ENCODE measurements at places on chromosomes 13 and 19.

DNA sequence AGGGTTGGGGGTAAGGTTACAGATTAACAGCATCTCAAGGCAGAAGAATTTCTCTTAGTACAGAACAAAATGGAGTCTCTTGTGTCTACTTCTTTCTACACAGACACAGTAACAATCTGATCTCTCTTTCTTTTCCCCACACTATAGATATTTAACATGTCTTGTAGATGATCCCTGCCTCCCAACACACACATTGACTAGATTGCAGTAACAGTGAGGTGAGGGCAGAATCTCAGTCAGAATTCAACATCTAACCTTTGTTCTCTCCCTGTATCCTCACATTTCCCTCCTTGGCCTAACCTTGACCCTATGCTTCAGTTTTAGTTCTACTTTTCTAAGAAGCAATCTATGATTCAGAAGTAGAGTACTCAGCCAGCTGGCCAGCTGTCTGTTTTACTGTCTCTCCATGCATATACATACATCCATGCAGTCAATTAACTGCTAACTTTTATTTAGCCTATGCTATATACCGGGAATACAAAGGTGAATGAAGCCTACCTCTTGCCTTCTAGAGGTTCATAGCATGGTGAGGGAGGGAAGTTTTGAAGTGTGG, 18.1 kb downstream of the DNAJC15 start:
- no peak for DNase-seq

DNA sequence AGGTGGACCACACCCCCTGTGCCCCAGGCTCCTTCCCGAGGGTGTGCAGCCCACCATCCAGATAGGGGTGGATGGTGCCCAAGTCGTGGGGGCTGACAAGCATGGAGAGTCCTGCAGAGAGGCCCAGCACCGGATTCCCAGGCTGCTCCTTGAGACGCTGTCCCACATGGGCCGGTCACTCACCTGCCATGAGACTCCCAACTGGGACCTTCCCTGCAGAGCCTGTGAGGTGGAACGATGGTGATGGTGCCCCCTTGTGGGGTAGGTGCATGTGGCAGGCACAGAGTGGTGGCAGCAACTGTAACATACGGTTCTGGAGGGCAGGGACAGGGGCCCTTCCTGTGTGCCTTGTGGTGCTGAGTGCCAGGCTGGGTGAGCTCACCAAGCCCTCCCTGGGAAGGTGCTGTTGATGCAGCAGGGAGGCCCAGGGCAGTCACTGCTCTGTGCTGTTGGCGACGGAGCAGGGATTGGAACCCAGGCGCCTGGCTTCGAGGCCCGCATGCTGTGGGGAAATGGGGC, 33.1 kb downstream of the PPP1R37 start:
- peak; percentile 69 for DNase-seq

- no peak for DNase-seq
Measured at GRCh38 chr13:44307844-44308243, 65.8 kb upstream of the SERP2 start.

DNA sequence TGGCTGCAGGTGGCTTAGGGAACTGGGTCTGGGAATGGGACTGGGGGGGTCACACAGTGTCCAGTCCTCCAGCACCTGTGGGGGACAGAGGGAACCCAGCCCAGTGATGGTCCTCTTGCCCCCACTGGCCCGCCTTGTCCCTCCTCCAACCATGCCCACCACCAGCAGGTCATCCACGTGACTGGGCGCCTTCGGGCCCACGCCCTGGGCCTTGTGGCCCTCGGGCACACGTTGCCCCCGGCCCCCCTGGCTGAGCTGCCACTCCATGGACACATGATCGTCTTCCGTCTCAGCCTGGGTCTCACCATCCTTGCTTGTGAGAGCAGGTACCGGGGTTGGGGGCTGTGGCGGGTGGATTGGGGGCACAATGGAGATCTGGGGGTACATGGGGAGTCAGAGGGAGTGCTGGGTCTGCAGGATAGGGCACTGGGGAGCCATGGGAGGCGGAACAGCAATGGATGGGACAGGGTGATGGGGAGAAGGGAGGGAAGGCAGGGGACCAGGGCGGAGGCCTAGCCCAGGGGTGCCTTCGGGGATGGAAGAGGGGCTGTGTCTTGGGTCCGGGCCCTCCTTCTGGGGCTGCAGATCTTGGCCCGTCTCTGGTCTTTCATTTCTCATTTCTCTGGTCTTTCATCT, 9.1 kb downstream of the TMEM160 start:
- no peak for DNase-seq

DNA sequence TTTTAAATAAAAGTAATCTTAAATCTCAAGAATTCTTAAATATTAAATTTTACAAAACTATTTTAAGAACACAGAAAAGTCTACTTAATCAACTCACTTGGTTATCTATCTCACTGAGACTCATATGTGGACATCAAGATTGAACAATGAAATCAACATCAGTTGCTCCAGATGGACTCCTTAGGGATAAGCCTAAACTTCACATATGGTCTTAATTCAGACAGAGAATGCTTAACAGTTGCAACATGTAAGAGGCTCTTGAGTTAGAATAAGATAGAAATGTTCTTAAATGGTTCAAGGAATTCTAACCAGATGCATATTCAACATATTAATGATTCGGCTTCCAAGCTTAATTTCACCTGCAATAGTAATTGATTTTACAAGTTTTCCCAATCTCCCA, 1730.9 kb downstream of the PCDH9 start:
- DNase-seq, result no peak

DNA sequence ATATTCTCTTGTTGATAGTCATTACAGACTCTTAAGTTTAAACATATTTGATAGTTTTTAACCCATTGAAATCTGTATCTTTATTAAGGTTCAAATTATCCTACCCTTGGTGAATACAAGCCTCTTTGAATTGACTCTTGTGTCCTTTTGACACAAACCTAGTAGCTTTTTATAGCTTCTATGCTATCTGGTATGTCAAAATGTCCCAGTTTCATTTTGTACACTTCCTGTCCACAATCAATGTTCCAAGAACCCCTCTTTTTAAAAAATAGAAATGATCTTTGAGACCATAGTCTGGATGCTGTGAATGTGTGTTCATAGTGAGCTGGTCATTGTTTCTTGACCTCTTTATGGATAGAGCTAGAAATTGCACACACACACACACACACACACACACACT, 39.2 kb upstream of the FGF14 start:
- DNase-seq, result no peak

DNA sequence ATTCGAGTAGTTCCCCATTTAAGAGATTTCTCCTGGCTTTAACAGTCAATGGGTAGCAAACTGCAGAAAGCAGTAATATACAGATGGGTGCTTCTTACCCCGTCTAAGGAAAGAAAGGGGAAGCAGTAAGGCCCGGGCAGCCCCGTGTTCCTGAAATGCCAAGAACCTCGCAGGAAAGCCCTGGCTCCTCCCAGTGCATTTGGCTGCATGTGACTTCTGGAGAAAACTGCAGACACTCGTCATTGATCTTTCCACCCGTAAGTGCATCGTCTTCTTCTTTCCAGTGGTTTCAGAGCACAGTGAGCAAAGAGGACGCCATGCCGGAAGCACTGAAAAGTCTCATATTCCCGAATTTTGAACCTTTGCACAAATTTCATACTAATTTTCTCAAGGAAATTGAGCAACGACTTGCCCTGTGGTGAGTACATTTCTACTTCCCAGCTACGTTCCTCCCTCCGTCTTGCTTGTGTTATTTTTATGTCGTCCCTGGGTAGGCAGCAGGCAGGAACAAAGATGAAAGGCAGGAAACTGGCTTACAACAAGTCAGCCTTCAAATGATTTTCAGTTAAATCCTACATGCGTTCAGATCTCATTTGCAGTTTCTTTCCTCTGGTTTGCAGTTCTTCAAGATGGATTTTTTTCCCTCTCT, 165.2 kb downstream of the STK24 start:
- DNase-seq, result no peak

GRCh38 chr19:58033741-58034476, at the start of gene ZSCAN1:
TSS of gene ZSCAN1 (plus strand) at chr19:58034025. CDS start at chr19:58037837, 3,812 bp downstream.
- peak; percentile 54 for DNase-seq

DNA sequence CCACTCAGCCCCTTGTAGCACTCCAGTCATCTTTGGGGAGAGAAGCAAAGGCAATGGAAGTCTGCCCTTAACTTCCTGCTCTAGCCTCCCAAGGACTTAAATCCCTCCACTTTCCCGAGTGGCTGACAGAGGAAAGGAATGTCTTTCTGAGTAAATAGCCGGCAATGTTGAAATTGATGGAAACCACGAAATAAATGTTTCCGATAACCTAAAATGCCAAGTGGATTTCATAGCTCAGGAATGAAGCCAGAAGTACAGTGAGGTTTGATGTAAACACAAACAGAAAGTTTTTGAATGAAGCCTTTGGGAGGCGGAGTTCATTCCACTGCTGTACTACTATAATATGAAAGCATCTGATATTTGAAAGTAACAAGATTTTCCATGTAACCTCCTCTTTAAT, 14.0 kb upstream of the TBC1D4 start:
- DNase-seq, result no peak

GRCh38 chr19:2454962-2455850, 1.6 kb downstream of the LMNB2 start:
- no peak for DNase-seq

DNA sequence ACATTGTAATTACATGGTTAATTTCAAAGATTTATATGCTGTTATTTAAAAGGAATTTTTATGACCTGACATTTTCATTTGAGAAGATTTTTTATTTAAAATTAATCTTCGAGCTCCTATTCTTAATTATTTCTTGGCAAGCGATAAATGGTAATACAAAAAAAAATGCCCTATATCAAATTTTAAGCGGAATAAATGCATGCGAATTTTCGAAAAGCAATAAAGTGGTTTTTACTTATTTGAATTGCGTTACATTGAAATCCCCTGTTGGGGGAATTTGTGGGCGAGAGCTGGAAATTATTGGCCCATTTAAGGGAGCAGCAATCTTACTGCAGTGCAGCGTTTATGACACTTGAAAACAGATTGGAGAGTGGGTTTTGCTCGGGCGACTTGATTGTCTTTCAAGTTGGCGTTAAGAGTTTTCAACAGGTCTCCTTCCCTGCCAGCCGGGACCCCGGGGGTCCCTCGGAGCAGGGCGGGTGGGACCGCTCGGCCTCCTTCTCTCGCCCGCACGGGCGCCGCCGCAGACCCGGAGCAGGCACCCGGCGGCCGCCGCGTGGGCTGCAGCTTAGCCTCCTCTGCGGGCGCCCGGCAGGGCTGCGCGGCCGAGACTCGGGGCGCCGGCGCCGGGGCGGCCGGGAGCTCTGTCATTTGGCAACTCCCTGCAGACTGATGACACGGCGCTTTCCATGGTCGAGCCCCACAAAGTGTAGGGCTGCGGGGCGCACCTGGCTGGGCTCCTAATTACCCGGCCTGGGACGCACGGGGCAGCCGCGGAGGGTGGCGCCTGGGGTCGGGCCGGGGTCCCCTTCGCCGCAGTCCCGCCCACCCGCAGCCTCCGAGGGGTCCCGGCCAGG, 255.1 kb upstream of the SOX21 start:
- DNase-seq, result peak; percentile 20

DNA sequence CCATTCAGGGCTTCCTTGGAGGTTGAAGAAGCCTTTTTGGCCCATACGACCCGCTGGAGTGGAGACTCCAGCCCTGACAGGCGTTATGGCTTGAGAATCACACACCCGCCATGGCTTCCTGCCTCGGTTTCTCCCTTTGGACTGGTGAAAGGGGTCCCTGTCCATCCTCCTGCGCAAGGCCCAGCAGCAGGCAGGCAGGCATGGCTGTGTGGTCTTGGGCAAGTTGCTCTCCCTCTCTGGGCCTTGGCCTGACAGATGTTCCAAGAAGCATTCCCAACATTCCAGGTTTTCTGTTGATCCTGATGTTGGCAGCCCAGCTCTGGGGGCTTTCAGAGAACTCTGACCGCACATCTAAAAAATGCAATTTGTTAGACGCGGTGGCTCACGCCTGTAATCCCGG, 8.1 kb downstream of the PTPRS start:
- DNase-seq, result no peak

- DNase-seq, result no peak
Measured at GRCh38 chr19:34645551-34645950, 31.4 kb downstream of the SCGB2B2 start.

GRCh38 chr13:70967564-70967963, 859.3 kb upstream of the KLHL1 start:
- DNase-seq, result no peak

DNA sequence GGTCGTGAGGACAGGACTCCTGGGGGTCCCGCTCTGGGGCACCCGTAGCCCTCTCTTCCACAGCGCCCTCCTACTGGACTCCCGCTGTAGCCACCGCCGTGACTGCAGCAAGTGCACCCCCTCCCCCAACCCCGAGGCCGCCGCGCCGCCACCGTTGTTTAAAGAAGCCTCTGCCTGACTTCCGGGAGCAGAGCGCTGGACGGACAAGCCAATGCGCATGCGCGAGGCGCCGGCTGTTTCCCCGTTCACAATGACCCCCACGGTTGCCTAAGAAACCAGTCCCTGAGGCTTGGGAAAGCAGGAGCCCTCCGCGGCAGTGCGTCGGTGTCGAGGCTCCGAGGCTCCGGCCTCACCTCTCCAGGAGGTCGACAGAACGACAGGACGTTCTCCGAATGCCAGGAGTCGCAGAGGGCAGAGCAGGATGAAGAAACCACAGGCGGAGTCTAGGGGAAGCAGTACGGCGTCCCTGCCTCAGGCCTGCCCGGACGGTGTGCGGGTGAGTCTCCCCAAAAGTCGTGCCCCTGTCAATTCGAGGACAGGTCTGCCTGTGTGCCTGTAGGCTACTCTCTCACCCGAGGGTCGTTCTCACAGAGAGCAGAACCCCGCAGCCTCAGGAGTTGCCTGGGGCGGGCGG, 70.5 kb upstream of the ZNF420 start:
- DNase-seq, result peak; percentile 44

GRCh38 chr13:22103046-22104027, 432.5 kb downstream of the FGF9 start:
- no peak for DNase-seq

DNA sequence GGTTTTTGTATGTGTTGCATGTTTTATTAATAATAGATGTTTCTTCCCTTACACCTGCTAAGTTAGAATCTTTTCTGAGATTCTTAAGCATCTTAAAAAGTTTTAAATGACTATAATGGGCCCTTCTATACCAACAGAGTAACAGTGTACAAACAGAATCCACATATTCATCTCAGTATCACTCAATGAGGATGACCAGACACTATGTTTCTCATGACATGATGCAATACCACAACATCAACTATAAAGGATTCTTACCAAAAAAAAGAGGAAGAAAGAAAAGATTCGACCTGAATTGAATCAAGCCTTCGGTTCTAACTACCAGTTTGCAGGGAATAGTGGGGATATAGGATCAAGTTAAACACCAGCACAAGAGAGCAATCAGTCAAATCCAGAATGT, 56.5 kb downstream of the INTS6 start:
- DNase-seq, result no peak

DNA sequence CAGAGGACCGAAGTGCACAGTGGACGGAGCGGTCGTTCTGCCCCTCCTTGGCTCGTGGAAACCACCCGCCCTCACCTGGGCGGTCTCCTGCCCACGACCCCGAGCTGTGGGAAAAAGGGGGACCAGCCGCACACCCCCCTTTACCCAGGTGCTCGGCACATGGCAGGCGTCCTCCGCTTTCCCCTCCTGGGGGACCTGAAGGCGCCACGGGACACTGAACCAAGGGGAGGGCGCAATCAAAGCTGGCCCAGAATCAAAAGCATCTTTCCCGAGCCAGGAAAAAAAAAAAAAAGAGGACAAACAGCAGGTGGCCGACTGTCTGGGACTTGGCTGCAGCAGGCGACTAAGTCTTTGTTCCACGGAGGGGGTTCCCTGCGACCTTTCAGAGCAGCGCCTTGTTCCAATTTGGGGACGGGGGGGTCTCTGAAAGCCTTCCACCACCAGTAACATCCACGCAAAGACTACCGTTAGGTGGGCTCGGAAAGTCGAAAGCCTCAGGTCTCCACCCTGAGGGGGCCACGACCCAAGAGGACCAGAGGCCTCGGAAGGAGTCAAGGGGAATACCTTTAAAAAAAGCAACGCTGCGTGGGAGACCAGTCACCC, 1.1 kb downstream of the MBD3 start:
- no peak for DNase-seq

- peak; percentile 39 for DNase-seq
Measured at GRCh38 chr13:40969169-40969901, 49.8 kb downstream of the ELF1 start.
